ENCODE measurements at places on chromosomes 11 and 22. TPM values are rescaled to one million over a fixed set of nuclear protein-coding genes. Genes with fewer than 3 reads are reported as not detected.

HTR3A gene
- total RNA-seq = not detected

APOL6 gene
- total RNA-seq = 1.4 TPM

PITPNM1 gene
- 45.7 TPM for total RNA-seq

KCNC1 gene
- 0.19 TPM for total RNA-seq

WBP2NL gene
- 0.30 TPM for total RNA-seq

SEPTIN3 gene
- 0.96 TPM for total RNA-seq

KRTAP5-11 gene
- not detected for total RNA-seq

DBX1 gene
- not detected for total RNA-seq

OOSP2 gene
- not detected for total RNA-seq

HBB gene
- not detected for total RNA-seq

MS4A12 gene
- total RNA-seq = not detected

SCN3B gene
- total RNA-seq = 0.13 TPM

OR51B4 gene
- not detected for total RNA-seq

Data from A549 treated with GW870086 at 1 μM for 4 hours (cell line).